ENCODE measurements at places on chromosomes 3 and 15. TPM values are rescaled to one million over a fixed set of nuclear protein-coding genes. Genes with fewer than 3 reads are reported as not detected.
A peak's percentile ranks its signal among the peaks of the same experiment; 100 is the strongest.

- H3K27ac ChIP-seq: no peak overlapping the region
- no peak for DNase-seq
- no peaks in the 10 kb centered on the region for H3K27me3 ChIP-seq
- H3K4me1 ChIP-seq: no peaks in the 10 kb centered on the region
- H3K4me3 ChIP-seq: no peak overlapping the region
Measured at GRCh38 chr15:83616840-83617239, 37.1 kb upstream of the ADAMTSL3 start.

- no peak overlapping the region for H3K4me3 ChIP-seq
- H3K4me1 ChIP-seq: no peaks in the 10 kb centered on the region
- no peak overlapping the region for H3K27ac ChIP-seq
- no peak for DNase-seq
Measured at GRCh38 chr3:16350597-16351318, 85.7 kb downstream of the OXNAD1 start.

The ASB14 gene
- total RNA-seq: 1.2 TPM

DNA sequence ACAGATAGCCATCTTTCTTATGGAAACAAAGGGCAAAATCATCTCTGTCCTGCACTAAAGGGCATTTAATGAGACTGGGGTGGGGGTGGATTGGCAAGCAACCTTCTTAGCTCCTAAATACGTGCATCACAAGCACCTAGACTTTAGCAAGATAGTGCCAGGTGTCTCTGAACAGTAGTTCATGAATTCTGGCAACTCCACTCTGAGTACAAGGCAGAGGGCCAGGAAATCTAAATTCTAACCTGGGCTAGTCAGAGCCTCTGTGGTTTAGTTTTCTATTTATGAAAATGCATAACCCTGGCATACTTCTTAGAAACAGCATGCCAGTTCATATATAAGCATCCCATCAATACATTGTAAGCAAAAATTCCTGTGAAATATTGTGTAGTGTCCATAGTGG, 788.5 kb downstream of the MCTP2 start:
- no peaks in the 10 kb centered on the region for H3K36me3 ChIP-seq
- no peak for DNase-seq
- no peaks in the 10 kb centered on the region for H3K4me1 ChIP-seq
- no peaks in the 10 kb centered on the region for H3K27me3 ChIP-seq
- H3K27ac ChIP-seq: no peak overlapping the region
- H3K4me3 ChIP-seq: no peak overlapping the region

DNA sequence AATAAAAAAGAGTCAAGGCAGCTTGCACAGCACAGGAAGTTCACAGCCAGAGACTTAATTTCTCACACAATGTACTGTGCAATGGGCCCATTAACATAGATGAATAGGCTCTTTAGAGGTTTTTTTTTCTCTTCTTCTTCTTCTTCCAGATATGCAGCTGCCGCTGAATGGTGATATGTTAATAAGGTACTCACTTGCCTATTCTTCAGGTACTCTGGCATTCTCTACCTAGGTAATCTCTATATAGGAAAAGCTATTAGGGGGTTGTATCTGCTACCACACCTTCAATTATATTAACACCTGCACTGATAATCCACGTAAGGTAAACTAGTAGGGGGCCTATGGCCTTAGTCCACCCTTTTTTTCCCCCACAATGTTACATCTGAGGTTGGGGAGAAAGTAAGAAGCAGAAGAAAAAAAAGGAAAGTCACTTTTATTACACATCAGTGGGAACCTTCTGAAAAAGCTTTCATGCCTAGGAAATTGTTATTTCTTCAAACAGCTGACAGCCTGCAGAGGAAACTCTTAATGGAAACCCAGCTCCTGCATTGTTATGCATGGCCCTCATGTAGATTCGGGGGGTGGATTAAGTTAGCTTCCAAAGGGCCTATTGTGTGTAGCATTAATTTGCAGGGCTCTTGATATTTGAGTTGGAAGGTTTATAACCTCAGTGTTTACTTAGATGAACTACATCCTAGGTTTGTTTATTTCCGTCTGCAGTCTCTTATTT, 525.5 kb downstream of the ZIC1 start:
- DNase-seq: no peak
- H3K4me3 ChIP-seq: no peak overlapping the region
- H3K27me3 ChIP-seq: no peaks in the 10 kb centered on the region
- no peaks in the 10 kb centered on the region for H3K36me3 ChIP-seq
- no peaks in the 10 kb centered on the region for H3K4me1 ChIP-seq

- H3K36me3 ChIP-seq: no peaks in the 10 kb centered on the region
- H3K27ac ChIP-seq: no peak overlapping the region
- no peaks in the 10 kb centered on the region for H3K4me1 ChIP-seq
- no peak for DNase-seq
Measured at GRCh38 chr15:31554261-31554660, 227.6 kb downstream of the KLF13 start.

The PP2D1 gene
- 22.8 TPM for total RNA-seq

The DMXL2 gene
- total RNA-seq: 81.3 TPM

The PPP1R14D gene
- total RNA-seq: 0.43 TPM

GRCh38 chr15:64807751-64808222, 17.7 kb downstream of the PIF1 start:
- no peak overlapping the region for H3K27ac ChIP-seq
- no peak for DNase-seq
- no peak overlapping the region for H3K4me3 ChIP-seq

DNA sequence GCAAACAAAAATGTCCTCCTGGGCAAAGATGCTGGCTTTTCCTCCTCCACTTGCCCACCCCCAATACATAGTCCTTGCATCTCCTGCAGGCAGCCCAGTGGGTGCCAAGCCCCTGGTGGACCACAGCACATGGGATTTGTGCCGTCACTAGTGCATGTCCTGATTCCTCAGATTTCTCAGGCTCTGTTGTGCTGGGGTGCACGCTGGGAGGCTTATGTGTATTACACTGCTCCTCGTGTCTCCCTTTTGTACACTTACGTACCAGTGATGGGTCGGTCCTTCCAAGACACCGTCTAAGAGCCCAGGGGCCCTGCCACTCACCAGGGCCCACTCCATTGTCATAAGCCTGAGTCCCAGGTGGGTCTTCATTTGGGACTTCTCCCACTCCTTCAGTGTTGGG, 70.1 kb downstream of the PLXNA1 start:
- peaks cover 9% of the 10 kb centered on the region for H3K4me1 ChIP-seq
- no peak overlapping the region for H3K4me3 ChIP-seq
- no peaks in the 10 kb centered on the region for H3K27me3 ChIP-seq
- H3K36me3 ChIP-seq: no peaks in the 10 kb centered on the region

The EXD1 gene
- 20.7 TPM for total RNA-seq

The DCLK3 gene
- 4.8 TPM for total RNA-seq

- H3K4me1 ChIP-seq: peaks cover 1% of the 10 kb centered on the region
- no peak overlapping the region for H3K4me3 ChIP-seq
- H3K27ac ChIP-seq: no peak overlapping the region
- H3K27me3 ChIP-seq: no peaks in the 10 kb centered on the region
- no peaks in the 10 kb centered on the region for H3K36me3 ChIP-seq
- DNase-seq: no peak
Measured at GRCh38 chr3:8736436-8736835, 2.8 kb downstream of the CAV3 start.

The LMAN1L gene
- total RNA-seq: 4.6 TPM

DNA sequence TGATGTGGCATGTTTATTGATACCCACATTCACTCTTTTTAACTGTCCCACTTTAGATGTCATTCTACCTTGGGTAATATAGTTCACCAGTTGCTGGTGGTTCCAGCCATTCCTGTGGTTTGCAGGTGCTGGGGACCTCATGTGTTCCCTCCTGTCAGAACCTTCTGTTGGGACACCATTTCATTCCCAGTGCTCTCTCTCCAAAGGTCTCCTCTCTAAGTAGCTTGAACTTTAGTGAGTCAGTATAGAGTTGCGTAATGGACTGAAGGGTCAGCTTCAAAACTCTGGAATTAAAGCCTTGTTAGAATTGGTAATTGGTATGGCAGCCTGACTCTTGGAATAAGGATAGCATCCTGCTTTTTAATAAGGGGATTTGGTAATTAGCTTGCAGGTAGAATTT, 108.5 kb downstream of the PLCL2 start:
- no peaks in the 10 kb centered on the region for H3K4me1 ChIP-seq
- H3K36me3 ChIP-seq: no peaks in the 10 kb centered on the region
- no peak overlapping the region for H3K27ac ChIP-seq
- no peak for DNase-seq
- no peaks in the 10 kb centered on the region for H3K27me3 ChIP-seq

The CAMP gene
- 1.4 TPM for total RNA-seq

The CSNK1G1 gene
- 59.6 TPM for total RNA-seq

The CD200R1 gene
- total RNA-seq: 1.7 TPM

- H3K27ac ChIP-seq: no peak overlapping the region
- DNase-seq: no peak
- H3K27me3 ChIP-seq: no peaks in the 10 kb centered on the region
- H3K4me3 ChIP-seq: no peak overlapping the region
- no peaks in the 10 kb centered on the region for H3K4me1 ChIP-seq
Measured at GRCh38 chr3:29972320-29972993, 633.9 kb upstream of the TGFBR2 start.

GRCh38 chr3:33687406-33688010, 30.5 kb downstream of the CLASP2 start:
- no peaks in the 10 kb centered on the region for H3K36me3 ChIP-seq
- no peak for DNase-seq
- H3K4me1 ChIP-seq: no peaks in the 10 kb centered on the region
- no peaks in the 10 kb centered on the region for H3K27me3 ChIP-seq

The MRPS25 gene
- total RNA-seq: 55.4 TPM

The GOLGA8Q gene
- total RNA-seq: 20.1 TPM

DNA sequence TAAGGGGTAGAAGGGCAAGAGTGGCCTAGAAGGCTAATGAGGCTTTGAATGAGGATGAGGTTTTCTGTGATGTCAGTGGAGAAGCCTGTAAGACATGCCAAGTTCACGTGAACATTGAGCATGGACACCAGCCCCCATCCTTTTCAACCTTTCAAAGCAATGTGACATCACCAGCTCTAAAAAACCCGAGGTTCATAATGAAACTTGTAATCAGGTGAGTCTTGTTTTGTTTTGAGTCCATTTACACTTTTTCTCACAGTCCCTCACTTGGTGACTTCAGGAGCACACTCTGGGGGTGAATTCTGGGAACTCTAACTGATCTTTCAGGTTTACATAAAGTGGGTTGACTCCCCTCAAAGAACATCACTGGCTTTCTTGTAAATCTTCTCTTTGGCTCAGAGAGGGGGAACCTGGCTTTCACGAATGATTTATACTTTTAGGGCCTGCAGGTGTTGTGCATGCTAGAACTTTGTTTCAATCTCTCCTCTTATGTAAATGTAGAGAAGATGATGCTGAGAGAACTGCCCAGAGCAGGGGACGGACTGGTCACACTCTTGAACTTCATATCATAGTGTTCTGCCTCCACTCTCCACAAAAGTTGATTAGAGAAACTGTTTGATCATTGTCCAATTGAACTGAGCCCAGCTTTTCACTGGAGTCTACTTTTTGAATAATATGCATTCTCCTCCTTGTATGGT, 224.7 kb upstream of the SATB1 start:
- H3K4me1 ChIP-seq: no peaks in the 10 kb centered on the region
- no peak for DNase-seq

GRCh38 chr15:28154283-28154682, 55.2 kb upstream of the OCA2 start:
- no peaks in the 10 kb centered on the region for H3K36me3 ChIP-seq
- H3K27ac ChIP-seq: no peak overlapping the region
- no peaks in the 10 kb centered on the region for H3K4me1 ChIP-seq
- no peak for DNase-seq
- no peak overlapping the region for H3K4me3 ChIP-seq
- H3K27me3 ChIP-seq: no peaks in the 10 kb centered on the region

The SLC15A2 gene
- total RNA-seq: 13.8 TPM

The BNC1 gene
- 32.7 TPM for total RNA-seq

The KBTBD13 gene
- total RNA-seq: 2.4 TPM

DNA sequence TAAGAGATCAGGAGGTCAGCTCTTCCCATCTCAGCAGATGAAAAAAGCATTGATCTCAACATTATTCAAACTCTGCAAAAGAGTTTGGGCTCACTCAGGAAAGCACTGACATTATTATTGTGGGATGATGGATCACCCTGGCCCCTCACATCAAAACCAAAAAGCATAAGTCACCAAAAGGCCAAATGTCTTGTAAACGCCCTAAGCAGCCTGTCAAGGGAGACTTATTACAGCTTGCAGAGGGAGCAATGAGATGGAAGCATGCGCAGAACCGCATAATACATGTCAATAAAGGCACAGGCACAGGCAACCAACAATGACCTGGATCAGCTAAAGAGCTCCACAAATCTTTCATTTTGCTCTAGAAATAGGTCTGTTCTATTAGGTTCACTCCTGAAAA, 4.6 kb downstream of the FSIP1 start:
- no peaks in the 10 kb centered on the region for H3K4me1 ChIP-seq
- H3K36me3 ChIP-seq: no peaks in the 10 kb centered on the region
- no peak overlapping the region for H3K27ac ChIP-seq
- no peaks in the 10 kb centered on the region for H3K27me3 ChIP-seq

DNA sequence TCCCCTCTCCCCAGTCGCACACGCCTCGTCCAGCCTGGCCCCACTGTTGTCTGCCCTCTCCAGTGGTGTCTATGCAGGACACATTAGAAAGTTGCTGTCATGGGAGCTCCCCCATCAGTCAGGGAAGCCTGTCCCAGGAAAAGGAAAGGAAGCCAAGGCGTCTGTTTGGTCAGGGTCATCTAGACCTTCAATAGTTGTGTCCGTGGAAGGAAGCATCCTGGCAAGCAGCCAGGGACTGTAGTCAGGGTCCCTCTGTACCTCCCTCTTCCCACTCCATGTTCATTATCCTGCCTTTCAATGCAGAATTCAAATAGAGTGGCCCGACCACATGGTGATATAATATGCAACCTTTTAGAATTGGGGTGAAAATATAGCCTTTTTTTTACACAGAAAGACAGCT, 60.7 kb upstream of the RAB6B start:
- no peaks in the 10 kb centered on the region for H3K27me3 ChIP-seq
- H3K4me3 ChIP-seq: no peak overlapping the region
- no peak for DNase-seq
- H3K4me1 ChIP-seq: peaks cover 3% of the 10 kb centered on the region
- H3K27ac ChIP-seq: no peak overlapping the region

The DAPK2 gene
- 7.7 TPM for total RNA-seq

The KIF9 gene
- total RNA-seq: 53.0 TPM

The MAP1A gene
- 17.7 TPM for total RNA-seq

The DNAJB8 gene
- 18.3 TPM for total RNA-seq

- H3K4me1 ChIP-seq: no peaks in the 10 kb centered on the region
- no peaks in the 10 kb centered on the region for H3K27me3 ChIP-seq
- H3K4me3 ChIP-seq: no peak overlapping the region
- no peak overlapping the region for H3K27ac ChIP-seq
Measured at GRCh38 chr3:65928110-65928509, 110.6 kb downstream of the MAGI1 start.

DNA sequence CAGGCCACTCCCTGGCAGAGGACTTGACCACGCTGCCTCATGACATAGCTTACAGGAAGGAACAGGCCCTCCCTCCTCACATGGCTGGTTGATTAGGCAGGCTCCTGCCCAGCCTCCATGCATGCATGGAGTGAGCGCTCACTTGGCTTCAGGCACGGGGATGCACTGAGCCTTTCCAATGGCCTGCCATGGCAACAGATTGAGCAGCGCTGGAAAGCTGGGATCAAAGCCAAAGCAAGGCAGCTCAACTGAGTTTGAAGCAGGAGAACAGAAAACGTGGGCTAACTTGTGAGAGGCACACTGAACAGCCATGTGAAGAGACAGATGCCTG, 5.9 kb upstream of the GRAMD2A start:
- no peak overlapping the region for H3K27ac ChIP-seq
- DNase-seq: peak; percentile 75
- no peak overlapping the region for H3K4me3 ChIP-seq

The THAP10 gene
- total RNA-seq: 6.5 TPM

- H3K27me3 ChIP-seq: no peaks in the 10 kb centered on the region
- H3K27ac ChIP-seq: no peak overlapping the region
- peaks cover 20% of the 10 kb centered on the region for H3K4me1 ChIP-seq
- H3K36me3 ChIP-seq: no peaks in the 10 kb centered on the region
- H3K4me3 ChIP-seq: peak overlapping the region; percentile 56
- no peak for DNase-seq
Measured at GRCh38 chr15:74599156-74599555, 16.5 kb upstream of the CLK3 start.

The RBP2 gene
- total RNA-seq: not detected

Data from testis (tissue), 5 donors.